Activated CD4-positive, alpha-beta T cell treated with anti-CD3 and anti-CD28 coated beads, Interleukin-2, amount 10 ng/mL, durations not matched to agents 7 days and 5 days (primary cell): ENCODE measurements at places on chromosomes 1 and 21. TPM values are rescaled to one million over a fixed set of nuclear protein-coding genes. Genes with fewer than 3 reads are reported as not detected.
A peak's percentile ranks its signal among the peaks of the same experiment; 100 is the strongest.

GRCh38 chr1:17197696-17198095 is 7.2 kb upstream of the PADI1 start:
- H3K27me3 ChIP-seq, result peaks cover 3% of the 10 kb centered on the region
- H3K36me3 ChIP-seq, result no peaks in the 10 kb centered on the region
- H3K4me1 ChIP-seq, result peaks cover 28% of the 10 kb centered on the region
- H3K4me3 ChIP-seq, result no peak overlapping the region

GRCh38 chr1:197937892-197938291 is 20.7 kb downstream of the LHX9 start:
- no peak overlapping the region for H3K27ac ChIP-seq
- no peaks in the 10 kb centered on the region for H3K36me3 ChIP-seq
- peaks cover 17% of the 10 kb centered on the region for H3K27me3 ChIP-seq
- H3K4me1 ChIP-seq, result no peaks in the 10 kb centered on the region
- no peak for DNase-seq

DNA sequence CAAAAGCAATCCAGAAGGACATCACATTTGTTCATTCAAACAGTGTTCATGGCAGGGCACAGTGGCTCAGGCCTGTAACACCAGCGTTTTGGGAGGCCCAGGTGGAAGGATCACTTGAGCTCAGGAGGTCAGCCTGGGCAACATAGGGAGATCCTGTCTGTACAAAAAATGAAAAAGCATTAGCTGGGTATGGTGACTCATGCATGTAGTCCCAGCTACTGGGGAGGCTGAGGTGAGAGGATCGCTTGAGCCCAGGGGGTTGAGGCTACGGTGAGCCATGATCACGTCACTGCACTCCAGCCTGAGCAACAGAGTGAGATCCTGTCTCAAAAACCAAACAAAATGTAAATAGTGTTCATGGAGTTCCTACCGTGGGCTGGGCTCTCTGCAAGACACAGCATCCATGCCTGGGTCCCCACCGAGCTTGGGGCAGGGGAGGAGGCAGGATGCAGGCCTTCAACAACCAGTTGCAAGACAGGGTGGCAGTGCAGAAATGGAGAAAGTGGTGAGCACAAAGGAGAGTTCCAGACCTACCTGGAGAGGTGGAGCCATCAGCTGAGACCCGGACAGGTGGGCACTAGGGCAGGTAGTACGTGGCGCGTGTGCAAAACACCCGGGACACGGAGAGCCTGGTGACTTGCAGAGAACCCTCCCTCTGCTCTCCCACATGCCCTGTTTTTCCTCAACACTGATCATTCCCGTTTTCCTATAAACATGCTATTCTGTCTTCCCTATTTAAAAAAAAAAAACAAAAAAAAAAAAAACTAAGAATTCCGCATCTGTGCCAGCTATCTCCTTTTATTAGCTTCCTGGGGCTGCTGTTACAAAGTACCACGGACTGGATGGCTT is 138.9 kb downstream of the TOMM20 start:
- H3K4me3 ChIP-seq, result no peak overlapping the region
- H3K27ac ChIP-seq, result no peak overlapping the region
- peaks cover 59% of the 10 kb centered on the region for H3K4me1 ChIP-seq
- peaks cover 7% of the 10 kb centered on the region for H3K36me3 ChIP-seq
- H3K27me3 ChIP-seq, result no peaks in the 10 kb centered on the region

Gene RAP1GAP
- 0.32 TPM for total RNA-seq

GRCh38 chr1:162276493-162276892 is 100.2 kb downstream of the SPATA46 start:
- DNase-seq, result no peak
- H3K27ac ChIP-seq, result no peak overlapping the region
- H3K27me3 ChIP-seq, result peaks cover 26% of the 10 kb centered on the region
- H3K4me1 ChIP-seq, result no peaks in the 10 kb centered on the region
- H3K4me3 ChIP-seq, result no peak overlapping the region
- no peaks in the 10 kb centered on the region for H3K36me3 ChIP-seq

DNA sequence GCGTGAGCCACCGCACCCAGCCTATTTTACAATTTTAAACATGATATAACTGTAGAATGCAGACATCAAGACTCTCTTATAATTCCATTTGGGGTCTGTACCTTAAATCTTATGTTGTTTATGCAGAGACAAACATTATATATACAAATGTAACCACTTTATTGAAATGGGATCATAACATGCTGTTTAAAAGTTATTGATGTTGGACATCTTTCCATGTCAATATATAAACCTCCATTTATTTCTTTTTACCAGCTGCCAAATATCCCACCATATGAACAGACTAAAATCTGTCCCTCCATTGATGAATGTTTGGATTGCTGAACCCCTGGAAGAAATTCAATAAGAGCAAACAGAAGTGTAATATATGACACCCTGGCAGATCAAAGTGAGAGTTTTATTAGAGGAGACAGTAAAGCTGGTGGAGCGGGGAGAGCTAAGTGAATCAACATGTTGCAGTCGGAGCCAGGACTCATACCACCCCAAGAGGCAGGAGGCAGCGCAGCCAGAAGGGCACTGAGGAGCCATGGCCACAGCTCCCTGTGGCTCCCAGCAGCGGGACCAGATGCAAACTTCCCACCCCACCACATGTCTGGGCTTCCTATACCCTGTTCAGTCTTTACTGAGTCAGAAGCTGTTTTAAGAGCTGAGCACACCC is 4.7 kb upstream of the PCSK9 start:
- no peaks in the 10 kb centered on the region for H3K4me1 ChIP-seq
- no peak overlapping the region for H3K4me3 ChIP-seq
- H3K27ac ChIP-seq, result no peak overlapping the region
- DNase-seq, result no peak

DNA sequence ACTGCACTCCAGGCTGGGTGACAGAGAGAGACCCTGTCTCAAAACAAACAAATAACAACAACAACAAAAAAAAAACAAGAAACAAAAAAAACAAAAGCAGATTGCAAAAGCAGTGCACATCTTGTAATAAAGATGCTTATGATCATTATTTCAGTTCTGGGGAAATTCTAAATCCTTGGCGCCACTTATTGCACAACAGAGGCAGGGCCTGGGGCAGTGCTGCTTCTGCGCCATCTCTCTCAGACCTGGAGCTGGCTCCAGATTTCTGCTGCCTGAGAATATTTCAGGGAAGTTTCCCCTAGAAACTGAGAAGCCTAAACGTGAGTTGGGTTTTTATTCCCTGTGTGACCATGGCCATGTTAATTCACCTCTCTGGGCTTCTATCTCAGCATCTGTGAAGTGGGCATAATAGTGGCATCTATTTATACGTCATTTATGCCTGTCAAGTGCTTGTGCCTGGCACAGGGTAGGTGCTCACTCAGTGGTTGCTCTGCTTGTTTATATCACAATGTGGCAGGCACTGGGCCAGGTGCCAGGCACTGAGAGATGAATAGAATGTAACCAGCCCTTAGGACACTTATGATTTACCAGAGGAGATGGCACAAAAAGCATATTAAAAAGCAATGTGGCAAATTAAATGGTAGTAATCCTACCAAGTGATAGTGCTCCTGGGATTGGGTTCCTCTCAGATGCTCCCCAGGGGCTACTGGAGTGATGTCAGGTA is 67.9 kb downstream of the MDM4 start:
- no peak overlapping the region for H3K4me3 ChIP-seq
- H3K36me3 ChIP-seq, result peaks cover 14% of the 10 kb centered on the region
- no peaks in the 10 kb centered on the region for H3K27me3 ChIP-seq

GRCh38 chr1:48242141-48242736 is 19.7 kb downstream of the SLC5A9 start:
- no peaks in the 10 kb centered on the region for H3K27me3 ChIP-seq
- H3K36me3 ChIP-seq, result no peaks in the 10 kb centered on the region
- H3K27ac ChIP-seq, result no peak overlapping the region
- H3K4me1 ChIP-seq, result no peaks in the 10 kb centered on the region
- no peak overlapping the region for H3K4me3 ChIP-seq

- DNase-seq, result no peak
- H3K27me3 ChIP-seq, result no peaks in the 10 kb centered on the region
- H3K36me3 ChIP-seq, result peaks cover 42% of the 10 kb centered on the region
- H3K4me3 ChIP-seq, result no peak overlapping the region
- peaks cover 88% of the 10 kb centered on the region for H3K4me1 ChIP-seq
These were observed 120.4 kb downstream of the TOMM20 start for GRCh38 chr1:235008239-235008638.

DNA sequence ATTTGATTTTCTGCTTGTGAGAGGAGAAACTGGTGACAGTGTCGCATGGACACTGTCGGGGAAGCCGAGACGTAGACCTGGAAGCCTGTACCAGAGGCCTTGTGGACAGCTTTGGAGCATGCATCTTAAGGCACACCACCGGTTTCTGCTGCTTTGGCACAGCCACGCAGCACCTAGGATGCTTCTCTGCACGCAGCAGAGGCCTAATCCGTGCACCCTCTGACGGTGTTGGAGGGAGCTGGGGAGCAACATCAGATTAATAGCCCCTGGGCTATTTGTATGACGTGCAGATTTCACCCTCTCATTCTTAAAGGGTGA is 30.3 kb downstream of the TEX35 start:
- DNase-seq, result no peak
- no peaks in the 10 kb centered on the region for H3K27me3 ChIP-seq
- H3K36me3 ChIP-seq, result no peaks in the 10 kb centered on the region
- H3K27ac ChIP-seq, result peak overlapping the region; percentile 50
- H3K4me3 ChIP-seq, result peak overlapping the region; percentile 86

Gene TIMM17A
- 45.1 TPM for total RNA-seq

Gene ADORA1
- not detected for total RNA-seq

Gene CIART
- 1.7 TPM for total RNA-seq

DNA sequence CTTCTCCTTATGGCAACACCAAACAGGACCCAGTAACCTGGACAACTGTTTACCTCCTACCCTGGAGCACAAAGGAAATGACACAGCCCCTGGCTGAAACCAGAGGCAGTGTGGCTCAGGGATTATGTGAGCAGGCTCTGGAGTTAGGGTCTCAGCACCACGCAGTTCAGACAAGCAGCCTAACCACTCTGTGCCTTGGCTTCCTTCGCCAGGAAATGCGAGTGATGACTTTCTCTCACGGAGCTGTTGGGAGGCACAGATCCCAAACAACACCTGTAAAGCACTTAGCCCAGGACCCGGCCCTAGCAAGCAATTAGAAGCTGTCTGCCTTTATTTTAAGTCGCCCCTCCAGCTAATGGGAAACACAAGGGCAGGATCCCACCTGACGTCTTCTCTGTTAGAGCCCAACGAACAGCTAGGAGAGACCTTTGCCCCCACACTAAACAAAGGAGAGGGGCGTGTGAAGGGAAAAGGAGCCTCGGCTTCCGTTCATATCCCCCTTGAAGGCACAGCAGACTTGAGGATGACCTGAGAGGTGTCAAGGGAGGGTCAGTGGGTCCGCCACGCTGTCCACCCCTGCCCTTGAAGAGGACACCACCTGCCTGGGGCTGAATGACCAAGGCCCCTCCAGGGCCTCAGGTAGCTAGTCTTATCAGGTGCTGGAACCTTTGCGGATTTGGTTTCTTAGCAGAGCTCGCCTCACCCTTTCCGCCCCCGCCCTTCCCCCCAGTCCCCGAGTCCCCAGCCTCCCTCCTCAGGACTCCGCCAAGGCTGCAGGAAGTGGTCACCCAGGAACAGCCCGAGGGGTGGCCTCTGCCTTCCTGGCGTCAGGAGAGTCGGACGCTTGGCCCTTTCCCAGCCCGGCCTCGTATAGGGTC is 860 bp downstream of the TMEM63A start:
- DNase-seq, result peak; percentile 65
- peaks cover 5% of the 10 kb centered on the region for H3K27me3 ChIP-seq
- peaks cover 46% of the 10 kb centered on the region for H3K36me3 ChIP-seq

- H3K27me3 ChIP-seq, result no peaks in the 10 kb centered on the region
- H3K4me3 ChIP-seq, result no peak overlapping the region
- peaks cover 71% of the 10 kb centered on the region for H3K4me1 ChIP-seq
- H3K36me3 ChIP-seq, result peaks cover 32% of the 10 kb centered on the region
These were observed 41.1 kb upstream of the RUNX3 start for GRCh38 chr1:24970926-24971875.

- no peaks in the 10 kb centered on the region for H3K27me3 ChIP-seq
- no peaks in the 10 kb centered on the region for H3K36me3 ChIP-seq
- no peak overlapping the region for H3K27ac ChIP-seq
- DNase-seq, result no peak
These were observed 641.0 kb downstream of the PLPP3 start for GRCh38 chr1:55938376-55938850.
